ENCODE measurements at places on chromosomes 5 and 9.

GRCh38 chr5:13944560-13945199 lies at the start of gene DNAH5:
DNAH5 (minus strand) TSS chr5:13944688; CDS start chr5:13944438, 250 bp downstream.
- no peak for DNase-seq

GRCh38 chr5:173235499-173236394 lies 741 bp upstream of the NKX2-5 start:
- no peak for DNase-seq

- peak; percentile 51 for DNase-seq
Observed at GRCh38 chr5:37668524-37669047, 171.3 kb downstream of the GDNF start.

- DNase-seq: no peak
Observed at GRCh38 chr9:20740929-20741582, 57.0 kb downstream of the FOCAD start.

DNA sequence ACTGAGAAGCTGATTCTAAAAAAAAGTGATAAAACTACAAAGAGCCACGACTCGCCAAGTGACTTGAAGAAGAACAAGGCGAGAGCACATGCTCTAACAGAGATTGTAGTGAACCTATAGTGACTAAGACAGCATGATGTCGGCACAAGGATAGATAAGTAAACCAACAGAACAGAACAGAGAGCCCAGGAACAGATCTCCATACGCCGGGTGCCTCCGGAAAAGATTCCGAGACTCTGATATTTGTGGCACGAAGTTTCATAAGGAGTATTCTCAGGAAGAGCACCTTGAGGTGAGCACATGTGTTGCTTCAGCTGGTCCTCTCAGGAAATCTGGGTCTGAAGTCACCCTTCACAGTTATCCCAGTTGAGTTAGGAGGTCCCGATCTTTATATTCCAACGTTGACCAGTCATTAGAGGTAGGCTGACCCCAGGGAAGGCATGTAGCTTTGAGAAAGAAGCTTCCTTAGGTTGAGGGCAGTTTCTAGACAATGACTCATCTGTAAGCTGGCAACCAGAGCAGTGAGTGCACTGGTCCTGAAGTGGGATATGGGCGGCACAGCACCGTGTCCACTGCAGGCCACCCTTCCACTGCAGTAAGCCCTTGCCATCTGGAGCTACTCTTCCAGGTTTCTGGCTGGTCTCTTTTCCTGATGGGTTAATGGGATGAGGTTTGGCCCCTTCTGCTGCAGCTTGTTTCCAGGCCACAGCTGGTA lies 13.6 kb upstream of the CLK4 start:
- DNase-seq: no peak

DNA sequence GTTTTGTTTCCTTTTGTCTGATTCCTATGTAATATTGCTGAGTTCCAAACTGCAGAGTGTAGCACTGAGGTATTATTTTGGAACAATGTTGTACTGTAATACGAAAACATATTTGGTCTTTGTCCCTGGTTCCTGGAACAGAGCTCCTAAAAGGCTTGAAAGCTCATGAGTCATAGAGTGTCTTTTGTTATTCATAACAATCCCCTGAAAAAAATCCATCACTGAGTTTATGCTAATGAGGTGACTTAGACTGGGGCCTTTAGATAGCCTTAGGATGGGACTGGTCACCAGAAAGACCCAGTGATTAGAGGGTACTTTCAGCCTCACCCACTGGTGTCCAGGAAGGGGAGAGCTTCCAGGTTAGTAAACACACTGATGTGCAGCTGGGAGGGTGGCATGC lies 132.7 kb upstream of the POU5F2 start:
- DNase-seq: no peak

All from NCI-H187 (cell line).